ENCODE measurements at places on chromosomes 12 and 14.

- peak; percentile 67 for DNase-seq
These were observed 102.8 kb upstream of the BCAT1 start for GRCh38 chr12:25051656-25052195.

DNA sequence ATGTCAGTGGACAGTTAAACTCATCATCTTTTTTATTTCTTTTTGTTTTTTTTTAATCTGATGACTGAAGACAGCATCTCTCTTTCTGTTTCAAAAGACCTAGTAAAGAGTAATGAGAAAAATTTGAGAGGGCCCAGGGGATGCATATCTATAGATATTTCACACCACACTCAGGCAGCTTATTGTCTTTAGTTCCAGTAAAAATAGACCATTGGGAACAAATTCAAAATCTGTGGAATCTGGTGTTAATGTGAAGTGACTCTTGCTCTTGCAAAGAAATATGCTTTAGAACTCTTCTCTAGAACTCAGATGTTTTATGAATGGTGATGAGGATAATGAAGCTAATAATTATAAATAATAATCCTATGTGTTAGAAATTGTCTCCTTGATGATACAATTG lies 214.5 kb upstream of the ATP2B1 start:
- DNase-seq = no peak

DNA sequence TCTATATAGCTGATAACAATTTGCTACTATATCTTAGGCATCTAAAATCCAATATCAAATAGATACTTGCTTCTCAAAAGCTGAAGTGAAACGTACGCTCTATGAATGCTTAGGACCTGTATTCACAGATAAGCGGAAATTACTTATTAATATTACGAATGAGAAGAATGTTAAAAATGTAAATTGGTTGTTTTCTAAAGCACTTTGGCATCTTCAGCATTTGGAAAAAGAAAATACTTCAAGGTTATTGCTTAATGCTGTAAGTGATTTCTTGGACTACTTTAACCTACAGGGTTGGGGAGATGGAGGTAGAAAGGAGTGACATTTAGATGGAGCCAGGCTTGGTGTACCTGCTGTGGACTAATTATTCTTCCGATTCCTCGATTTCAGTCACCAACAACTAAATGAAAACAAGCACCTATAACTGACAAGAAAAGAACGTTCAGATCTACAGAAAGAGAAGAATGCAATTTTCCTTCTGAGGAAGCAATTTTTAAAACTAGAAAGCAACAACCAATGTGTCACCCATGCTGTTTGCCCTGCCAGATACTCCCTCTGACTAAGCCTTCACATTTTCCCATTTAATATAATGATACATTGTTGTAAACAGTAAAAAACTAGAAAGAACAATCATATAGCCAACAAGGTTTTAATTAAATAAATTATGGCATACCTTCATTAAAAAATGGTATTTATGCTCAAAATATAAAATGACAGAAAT lies 49.3 kb downstream of the SLC25A21 start:
- DNase-seq = no peak

- DNase-seq = no peak
These were observed 225.7 kb downstream of the PHLDA1 start for GRCh38 chr12:75805905-75806304.

GRCh38 chr14:50311337-50311971 lies 575 bp downstream of the L2HGDH start:
- no peak for DNase-seq
